Naive B cell (primary cell): ENCODE measurements at places on chromosomes 3 and 15.

DNA sequence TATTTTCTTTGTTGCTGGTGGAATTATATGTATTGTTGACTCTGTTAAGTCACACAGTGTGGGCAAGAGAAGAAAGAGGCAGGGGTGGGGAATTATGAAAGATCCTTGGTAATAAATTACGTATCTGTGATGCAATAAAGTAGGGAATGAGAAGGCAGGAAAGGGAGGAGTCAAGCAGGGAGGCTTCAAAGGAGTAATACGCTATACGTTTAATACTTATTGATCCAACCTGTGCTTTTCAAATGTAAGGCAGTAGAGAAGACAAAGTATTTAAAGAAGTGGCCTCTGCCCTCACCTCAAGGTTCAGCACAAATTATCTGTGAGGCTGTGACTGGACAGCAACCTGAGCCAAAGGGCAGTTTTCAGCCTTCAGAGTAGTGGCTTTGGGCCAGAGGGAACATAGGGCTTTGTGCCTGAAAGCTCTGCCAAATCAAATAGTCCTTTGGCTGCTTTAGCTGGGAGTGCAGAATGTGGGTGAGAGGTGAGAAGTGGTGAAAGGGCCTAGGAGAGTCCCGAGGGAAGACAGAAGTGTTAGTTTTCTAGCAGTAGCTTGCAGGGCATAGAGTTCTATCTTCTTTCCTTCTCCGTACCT is 1.2 kb upstream of the PLIN1 start:
- DNase-seq, result no peak

DNA sequence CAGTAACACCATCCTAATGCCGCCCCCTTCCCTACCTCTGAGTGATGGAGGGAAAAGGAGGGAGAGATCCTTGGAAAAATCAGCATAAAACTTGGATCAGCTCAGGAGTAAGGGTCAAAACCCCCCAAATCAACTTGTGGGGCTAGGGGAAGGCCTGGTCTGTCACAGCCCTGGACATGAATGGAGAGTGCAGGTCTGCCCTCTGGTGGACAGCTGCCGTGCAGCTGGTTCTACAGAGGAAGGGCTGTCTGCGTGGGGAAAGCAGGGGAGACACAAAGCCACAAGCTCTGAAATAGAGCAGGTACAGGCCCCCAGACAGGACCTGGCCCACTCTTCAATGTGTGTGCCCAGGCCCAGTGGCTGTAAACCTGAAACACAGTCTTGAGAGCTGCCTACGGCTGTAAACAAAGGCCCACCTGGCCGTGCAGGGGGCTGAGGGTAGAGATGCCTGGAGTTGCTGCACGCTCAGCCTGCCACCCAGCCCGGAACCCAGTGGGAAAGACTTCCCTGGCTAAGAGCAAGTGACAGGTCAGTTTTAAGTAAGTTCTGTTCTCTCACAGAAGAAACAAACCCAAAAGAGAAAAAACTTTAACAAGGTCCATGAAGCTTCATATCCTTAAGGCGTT is 16.4 kb downstream of the CLK3 start:
- DNase-seq, result peak; percentile 60

DNA sequence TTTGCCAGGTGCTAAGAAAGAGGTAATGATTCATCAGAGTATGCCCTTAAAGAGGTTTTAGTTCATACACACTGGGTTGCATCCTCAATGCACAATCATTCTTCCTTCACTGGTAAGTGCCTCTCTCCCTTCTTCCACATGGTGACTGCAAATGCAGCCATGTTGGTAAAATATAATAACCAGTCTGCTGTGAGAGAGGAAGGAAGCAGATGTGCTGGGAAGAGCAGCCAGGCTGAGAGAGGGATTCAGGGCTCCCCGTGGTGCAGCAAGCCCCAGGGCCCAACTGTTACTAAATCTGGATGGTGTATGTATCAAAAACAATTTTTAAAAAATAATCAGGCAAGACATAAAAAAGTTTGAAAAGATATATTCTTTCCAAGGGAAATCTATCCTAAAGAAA is 498.1 kb downstream of the MAGI1 start:
- no peak for DNase-seq

- DNase-seq, result no peak
These were observed 46.2 kb upstream of the PRTG start for GRCh38 chr15:55789066-55789660.

DNA sequence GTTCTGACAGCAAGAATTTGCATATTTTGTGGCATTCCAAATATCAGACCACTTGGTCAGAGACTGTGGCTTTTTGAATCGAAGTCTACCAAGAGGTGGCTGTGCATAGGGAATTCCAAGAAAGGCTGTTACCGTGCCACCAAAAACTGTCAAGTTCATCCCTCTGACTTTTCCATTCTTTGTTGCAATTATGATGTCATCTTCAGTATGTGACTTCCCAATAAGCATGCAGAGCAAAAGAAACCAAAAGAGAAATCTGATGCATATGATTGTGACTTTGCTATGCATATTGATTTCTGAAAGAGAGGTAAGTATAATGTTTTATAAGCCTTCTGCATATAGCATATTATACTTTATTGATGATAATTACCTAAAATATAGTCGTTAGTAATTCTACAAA is 6.5 kb downstream of the BCHE start:
- DNase-seq, result no peak

GRCh38 chr3:104628185-104628789 is 738.4 kb upstream of the ALCAM start:
- no peak for DNase-seq

GRCh38 chr3:129195731-129196256 is 12.1 kb upstream of the CNBP start:
- no peak for DNase-seq
